ENCODE measurements at places on chromosomes 5 and 9.

DNA sequence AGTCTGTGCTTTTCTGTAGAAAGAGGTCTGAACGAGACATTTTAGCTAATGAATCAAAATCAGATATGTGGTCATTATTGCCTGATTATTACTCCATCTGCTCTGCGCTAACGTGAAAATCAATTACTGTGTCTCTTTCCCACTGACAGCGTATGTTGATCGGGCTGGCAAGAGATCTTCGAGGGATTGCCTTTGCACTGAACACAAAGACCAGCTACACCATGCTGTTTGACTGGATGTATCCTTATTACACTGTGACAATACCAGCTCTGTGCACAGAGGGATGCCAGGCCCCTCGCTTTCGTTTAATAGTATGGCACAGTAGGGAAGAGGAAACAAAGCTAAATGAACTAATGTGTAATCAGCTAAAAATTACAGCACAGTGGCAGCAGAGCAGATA is 103.7 kb upstream of the TLX3 start:
- DNase-seq = no peak

- DNase-seq = no peak
Measured at GRCh38 chr5:109844695-109845094, 155.0 kb downstream of the MAN2A1 start.

- DNase-seq = no peak
Measured at GRCh38 chr9:136983656-136984314, 992 bp downstream of the LCNL1 start.

DNA sequence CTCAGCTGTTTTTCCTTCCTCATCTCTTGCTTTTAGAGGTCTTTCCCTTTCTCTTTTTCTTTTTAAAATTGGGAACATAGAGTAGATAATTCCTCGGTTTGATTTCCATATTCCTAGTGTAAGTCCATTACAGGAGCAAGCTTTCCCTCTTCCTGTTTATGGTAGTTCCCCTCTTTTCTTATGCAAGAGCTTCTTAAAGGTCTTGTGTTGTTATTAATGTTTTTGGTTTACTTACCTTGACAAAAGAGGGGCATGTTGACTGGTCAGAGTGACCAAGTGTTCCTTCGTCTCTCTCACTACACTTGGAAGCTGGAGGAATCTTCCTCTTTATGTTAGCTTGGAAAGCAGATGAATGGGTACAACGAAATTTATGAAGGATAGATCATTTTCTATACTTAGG is 8.3 kb downstream of the ATG10 start:
- no peak for DNase-seq

- no peak for DNase-seq
Measured at GRCh38 chr9:115988701-115989100, 164.9 kb upstream of the PAPPA start.

- no peak for DNase-seq
Measured at GRCh38 chr9:137244486-137245449, 3.7 kb downstream of the TUBB4B start.

Data from muscle of arm (tissue), 14 donors.